ENCODE measurements at places on chromosomes 12 and 14.
A peak's percentile ranks its signal among the peaks of the same experiment; 100 is the strongest.

- peak; percentile 41 for DNase-seq
Observed at GRCh38 chr12:15151161-15152091, 69.8 kb downstream of the RERG start.

DNA sequence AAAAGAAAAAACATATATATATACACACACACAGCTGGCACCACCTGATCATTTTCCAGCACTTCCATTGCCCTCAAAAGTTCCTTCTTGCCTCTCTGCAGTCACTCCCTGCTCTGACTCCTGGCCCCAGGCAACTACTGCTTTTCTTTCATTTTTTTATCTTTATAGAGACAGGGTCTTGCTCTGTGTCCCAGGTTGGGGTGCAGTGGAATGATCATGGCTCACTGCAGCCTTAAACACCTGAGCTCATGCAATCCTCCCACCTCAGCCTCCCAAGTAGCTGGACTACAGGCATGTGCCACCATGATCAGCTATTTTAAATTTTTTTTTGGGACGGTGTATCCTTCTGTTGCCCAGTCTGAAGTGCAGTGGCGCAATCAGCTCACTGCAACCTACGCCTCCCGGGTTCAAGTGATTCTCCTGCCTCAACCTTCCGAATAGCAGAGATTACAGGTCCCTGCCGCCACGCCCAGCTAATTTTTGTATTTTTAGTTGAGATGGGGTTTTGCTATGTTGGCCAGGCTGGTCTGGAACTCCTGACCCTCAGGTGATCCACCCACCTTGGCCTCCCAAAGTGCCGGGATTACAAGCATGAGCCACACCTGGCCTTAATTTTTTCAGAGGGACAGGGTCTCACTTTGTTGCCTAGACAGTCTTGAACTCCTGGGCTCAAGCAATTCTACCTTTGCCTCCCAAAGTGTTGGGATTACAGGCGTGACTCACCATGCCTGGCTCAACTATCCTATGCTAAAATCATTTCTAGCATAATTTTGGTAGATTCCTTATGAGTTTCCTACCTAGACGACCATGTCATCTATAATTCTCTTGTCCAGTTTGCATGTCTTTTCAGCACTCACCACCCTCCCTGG, 7.8 kb downstream of the HSP90AA1 start:
- no peak for DNase-seq

GRCh38 chr12:31492599-31493196, 98.2 kb downstream of the DENND5B start:
- DNase-seq: no peak

DNA sequence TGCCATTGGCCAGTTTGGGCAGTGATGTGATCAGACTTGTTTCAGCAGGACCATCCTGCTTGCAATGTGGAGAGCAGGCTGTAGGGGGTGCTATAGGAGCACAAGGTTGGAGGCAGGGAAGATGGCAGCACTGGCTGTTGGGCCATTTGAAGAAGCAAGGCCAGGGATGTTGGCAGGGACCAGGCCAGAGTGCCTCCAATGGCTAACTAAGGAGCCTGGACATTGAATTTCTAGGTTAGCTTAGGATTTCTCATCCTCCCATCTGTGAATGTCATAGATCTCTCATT, 23.5 kb downstream of the FGF23 start:
- peak; percentile 15 for DNase-seq

DNA sequence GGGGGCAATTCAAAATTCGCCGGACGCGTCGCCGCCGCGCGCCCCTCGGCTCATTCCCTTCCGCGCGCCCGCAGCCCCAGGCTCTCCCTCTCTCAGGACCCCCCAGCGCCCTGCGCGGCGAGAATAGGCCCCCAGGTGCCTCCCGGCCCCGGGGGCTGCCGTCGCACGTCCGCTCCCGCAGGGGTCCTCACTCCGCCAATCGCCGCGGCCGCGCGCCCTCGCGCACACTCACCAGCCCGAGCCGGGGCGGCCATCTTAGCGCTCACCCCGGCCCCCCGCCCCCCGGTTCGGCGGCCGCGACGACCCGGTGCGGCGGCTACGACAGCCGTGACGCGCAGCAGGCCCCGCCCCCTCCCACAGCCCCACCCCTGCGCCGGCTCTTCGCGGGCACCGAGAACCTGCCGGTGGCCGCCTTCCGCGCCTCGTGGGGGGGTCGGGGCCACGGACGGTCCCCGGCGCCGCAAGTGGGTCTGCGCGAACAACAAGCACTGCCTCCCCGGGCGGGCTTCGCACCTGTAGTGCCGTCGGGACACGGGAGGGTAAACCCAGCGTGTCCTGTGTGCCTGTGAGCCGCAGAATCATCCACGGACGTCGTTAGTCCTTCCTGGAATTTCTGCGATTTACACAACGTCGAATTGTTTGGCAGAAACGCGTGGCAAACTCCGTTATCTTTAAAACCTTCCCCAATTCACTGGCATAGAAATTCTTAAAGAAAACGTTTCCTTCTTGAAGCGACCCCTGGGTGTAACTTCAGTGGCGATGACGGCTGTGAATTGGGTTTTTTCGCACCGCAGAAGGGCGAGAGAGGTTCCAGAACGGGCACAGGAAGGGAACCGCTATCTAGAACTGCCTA, 2.5 kb downstream of the USP44 start:
- DNase-seq: no peak

GRCh38 chr12:5624486-5625272, 192.8 kb downstream of the NTF3 start:
- no peak for DNase-seq

- no peak for DNase-seq
Observed at GRCh38 chr12:44036875-44037443, 201.1 kb downstream of the TMEM117 start.

DNA sequence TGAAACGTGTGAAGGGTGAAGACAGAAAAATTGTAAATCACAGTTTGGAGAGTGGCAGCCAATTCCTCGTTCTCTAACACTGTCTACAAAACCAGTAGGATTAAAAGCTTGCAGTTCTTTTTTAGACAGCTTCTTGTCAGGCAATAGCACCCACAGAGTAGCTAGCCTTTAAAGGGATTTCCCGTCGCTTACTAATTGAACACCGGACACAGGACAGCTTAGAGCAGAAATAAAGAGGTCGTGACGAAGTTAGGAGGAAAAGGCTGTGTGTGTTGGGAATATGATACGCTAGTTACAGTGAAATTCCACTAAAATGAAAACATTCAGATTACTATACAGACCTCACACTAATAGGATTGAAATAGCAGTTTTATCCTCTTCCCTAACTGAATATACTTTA, 149.1 kb upstream of the FLRT2 start:
- DNase-seq: peak; percentile 9

- peak; percentile 7 for DNase-seq
Observed at GRCh38 chr12:88693837-88694445, 113.7 kb upstream of the KITLG start.

DNA sequence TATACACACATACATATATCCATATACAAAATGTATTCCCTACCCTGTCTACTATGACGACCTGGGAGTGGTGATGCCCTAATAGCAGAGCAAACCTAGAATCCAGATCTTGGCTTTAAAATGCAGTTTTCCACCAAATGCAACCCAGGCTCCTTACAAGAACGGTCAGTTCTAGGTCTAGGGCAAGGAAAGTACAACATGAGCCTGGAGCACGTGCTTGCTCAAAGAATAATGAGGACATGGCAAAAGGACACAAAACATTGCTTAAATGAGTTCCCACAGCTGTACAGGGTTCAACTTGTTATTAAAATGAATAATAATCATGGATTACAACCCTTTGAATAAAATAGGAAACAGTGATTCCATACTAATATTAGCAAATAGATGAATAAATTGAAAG, 94.7 kb downstream of the TMCC3 start:
- DNase-seq: no peak

GRCh38 chr12:28294300-28294699, 104.0 kb downstream of the CCDC91 start:
- DNase-seq: no peak

GRCh38 chr14:92513204-92513965, at the start of gene RIN3:
TSS of gene RIN3 (plus strand) at chr14:92513781. CDS start at chr14:92513933, 152 bp downstream.
- peak; percentile 67 for DNase-seq

All from astrocyte of the spinal cord (primary cell).